Retina (tissue), 1 donor: ENCODE measurements at places on chromosomes 2 and 18.

DNA sequence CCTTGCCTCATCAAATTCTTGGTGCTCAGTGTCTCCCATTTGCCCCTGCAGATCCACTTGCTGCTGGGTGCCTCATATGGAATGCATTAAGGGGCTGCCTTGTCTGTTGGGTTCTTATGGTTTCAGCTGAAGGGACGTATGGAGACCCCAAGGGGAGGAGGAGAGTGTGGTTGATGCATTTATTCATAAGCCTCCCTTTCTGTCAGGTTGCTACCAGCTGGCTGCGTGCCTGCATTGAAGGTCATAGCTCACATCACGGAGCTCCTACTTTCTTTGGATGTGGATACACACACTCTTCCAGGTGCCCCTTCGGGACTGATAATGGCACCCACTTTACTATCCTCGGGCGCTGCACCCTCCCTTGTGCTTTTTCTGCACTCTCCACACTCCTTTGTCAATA, 377.9 kb downstream of the SLC4A3 start:
- peak; percentile 35 for DNase-seq

DNA sequence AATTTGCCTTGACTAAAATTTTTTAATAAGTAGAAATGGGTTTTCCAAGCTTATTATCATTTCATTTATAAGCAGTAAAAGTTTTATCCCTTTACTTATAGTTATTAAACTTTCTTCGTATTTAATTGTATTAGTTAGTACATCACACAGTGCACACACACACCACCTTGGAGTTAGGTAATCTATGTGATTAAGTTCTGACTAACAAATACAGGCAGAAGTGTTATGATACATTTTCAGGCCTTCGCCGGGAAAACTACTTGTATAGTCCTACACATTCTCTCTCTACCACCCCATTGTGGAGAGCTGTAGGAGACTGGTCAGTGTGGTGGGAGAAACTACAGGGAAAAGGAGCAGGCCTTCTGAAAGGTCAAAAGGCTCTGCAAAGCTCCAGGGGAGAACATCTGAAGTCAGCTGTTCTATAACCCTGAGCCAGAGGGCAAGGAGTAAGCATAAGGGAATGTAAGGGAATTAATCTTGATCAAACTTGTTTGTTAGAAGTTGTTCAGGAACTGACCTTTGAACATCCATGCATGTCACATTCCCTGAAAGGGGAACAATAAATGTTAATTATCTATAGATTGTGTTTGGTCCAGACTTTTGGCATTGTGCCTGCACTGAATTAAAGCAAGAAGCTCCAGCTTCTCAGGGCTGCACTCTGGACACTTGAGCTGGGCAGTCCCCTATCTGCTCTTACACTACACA, 231.7 kb downstream of the FSIP2 start:
- DNase-seq, result no peak

GRCh38 chr2:83051538-83052170, 1407.4 kb downstream of the SUCLG1 start:
- DNase-seq, result no peak

DNA sequence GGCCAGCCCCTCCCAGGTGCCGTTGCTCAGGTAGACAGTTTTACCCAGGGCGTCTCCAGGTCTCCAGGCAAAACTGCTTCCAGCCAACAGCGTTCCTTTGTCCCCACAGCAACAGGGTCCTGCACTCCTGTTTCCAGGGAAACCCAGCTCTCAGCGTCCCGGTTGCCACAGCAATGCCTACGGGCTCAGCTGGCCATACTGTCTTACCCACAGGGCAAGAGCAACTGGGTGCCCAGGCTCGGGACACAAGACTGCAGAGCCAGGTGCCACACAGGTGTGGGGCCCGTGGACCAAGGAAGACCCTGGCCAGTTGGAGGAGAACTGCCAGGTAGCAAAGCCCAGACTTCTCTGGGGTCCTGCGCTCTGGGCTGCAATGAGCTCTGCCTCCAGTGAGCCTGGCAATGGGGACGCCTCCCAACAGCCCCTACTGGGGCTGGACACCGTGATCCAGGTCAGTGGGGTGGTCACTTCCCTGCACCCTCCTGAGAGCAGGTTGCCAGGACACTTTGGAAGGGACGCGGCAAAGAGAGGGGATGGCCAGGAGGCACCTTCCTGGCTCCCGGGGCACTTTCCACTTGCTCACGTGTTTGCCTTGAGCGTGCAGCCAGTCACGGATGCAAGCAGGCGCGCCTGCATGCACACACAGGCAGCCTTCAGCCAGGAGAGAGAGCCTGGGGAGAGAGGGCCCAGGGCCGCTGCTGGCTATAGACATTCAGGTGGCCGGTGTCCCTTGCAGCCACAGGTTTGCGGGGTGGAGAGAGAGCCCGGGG, at the start of gene CROCC2:
Gene CROCC2 (plus strand): TSS at position 196 of the 770 bp plus-strand sequence. CDS start 178 bp downstream, at position 374.
- DNase-seq, result peak; percentile 80

GRCh38 chr2:8819948-8820347, 17.5 kb downstream of the KIDINS220 start:
- DNase-seq, result no peak

DNA sequence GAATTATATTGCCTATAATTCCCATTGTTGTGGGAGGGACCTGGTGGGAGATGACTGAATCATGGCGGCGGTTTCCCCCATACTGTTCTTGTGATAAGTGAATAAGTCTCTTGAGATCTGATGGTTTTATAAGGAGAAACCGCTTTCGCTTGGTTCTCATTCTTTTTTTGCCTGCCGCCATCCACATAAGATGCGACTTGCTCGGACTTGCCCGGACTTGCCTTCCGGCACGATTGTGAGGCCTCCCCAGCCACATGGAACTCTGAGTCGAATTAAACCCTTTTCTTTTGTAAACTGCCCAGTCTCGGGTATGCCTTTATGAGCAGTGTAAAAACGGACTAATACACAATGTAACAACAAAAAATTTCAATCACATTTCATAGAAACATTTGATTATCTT, 115.8 kb downstream of the C2orf74 start:
- DNase-seq, result no peak
